ENCODE measurements at places on chromosomes 7 and 10. TPM values are rescaled to one million over a fixed set of nuclear protein-coding genes. Genes with fewer than 3 reads are reported as not detected.
A peak's percentile ranks its signal among the peaks of the same experiment; 100 is the strongest.

Gene SLC29A3
- 2.3 TPM for total RNA-seq

Gene GIMAP8
- under 0.01 TPM for total RNA-seq

Gene EN2
- total RNA-seq = not detected

Gene FGL2
- total RNA-seq = 97.6 TPM

Gene PSAP
- total RNA-seq = 1,180 TPM

Gene FAM237B
- not detected for total RNA-seq

GRCh38 chr10:6273351-6273750 is 70.6 kb downstream of the PFKFB3 start:
- no peak overlapping the region for H3K27ac ChIP-seq
- H3K4me3 ChIP-seq = no peak overlapping the region
- DNase-seq = no peak
- H3K36me3 ChIP-seq = no peaks in the 10 kb centered on the region

DNA sequence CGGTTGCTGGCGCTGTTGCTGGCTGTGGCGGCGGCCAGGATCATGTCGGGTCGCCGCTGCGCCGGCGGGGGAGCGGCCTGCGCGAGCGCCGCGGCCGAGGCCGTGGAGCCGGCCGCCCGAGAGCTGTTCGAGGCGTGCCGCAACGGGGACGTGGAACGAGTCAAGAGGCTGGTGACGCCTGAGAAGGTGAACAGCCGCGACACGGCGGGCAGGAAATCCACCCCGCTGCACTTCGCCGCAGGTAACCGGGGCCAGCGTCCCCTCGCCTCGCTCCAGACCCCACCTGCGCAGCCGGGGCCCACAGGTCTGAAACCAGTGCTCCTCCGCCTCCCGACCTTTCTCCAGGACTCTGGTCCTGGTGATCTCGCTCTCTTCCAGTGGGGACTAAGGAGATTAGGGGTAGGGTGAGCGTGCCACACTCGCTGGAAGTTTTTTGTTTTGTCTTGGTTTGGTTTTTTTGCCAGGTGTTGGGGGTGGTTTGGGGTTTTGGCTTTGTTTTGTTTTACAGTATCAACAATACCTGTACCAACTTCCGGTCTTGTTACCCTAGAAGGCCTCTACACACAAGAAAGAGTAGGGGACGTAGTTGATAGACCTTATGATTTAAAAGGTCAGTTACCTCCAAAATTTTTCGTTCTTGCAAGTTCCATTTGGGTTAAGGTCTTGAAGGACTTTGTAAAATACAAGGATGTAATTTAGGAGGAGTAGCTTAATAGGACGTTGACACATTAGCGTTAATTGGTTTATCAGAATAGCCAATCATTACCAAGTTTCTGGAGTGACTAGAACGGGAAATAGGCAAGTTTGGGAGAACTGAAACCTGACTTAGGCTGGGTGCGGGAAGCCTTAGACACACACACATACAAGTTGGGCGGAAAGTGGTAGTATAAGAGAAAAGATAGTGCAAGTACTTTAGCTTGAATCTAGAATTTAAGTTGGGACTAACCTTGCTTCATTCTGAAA is 704 bp downstream of the TNKS2 start:
- H3K4me1 ChIP-seq = peaks cover 5% of the 10 kb centered on the region
- no peaks in the 10 kb centered on the region for H3K36me3 ChIP-seq
- peak; percentile 58 for DNase-seq
- peak overlapping the region; percentile 99 for H3K4me3 ChIP-seq

DNA sequence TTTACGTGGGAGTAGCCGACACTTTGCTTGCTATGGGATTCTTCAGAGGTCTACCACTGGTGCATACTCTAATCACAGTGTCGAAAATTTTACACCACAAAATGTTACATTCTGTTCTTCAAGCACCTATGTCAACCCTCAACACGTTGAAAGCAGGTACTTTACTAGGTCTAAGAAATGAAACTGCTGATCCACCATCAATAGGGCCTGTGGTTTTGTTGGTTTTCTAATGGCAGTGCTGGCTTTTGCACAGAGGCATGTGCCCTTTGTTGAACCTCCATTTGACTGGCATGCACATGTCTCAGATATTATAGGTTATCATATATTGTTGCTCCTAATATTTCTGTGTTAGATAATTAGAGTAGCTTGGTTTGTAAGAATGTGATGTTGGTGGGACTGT is 123.8 kb downstream of the CFTR start:
- peaks cover 1% of the 10 kb centered on the region for H3K36me3 ChIP-seq
- no peak overlapping the region for H3K27ac ChIP-seq
- H3K4me3 ChIP-seq = no peak overlapping the region
- H3K4me1 ChIP-seq = no peaks in the 10 kb centered on the region
- no peaks in the 10 kb centered on the region for H3K27me3 ChIP-seq
- DNase-seq = no peak

GRCh38 chr10:123560301-123561140 is 105.6 kb upstream of the GPR26 start:
- no peak overlapping the region for H3K4me3 ChIP-seq
- no peaks in the 10 kb centered on the region for H3K36me3 ChIP-seq
- no peak overlapping the region for H3K27ac ChIP-seq
- DNase-seq = no peak
- no peaks in the 10 kb centered on the region for H3K4me1 ChIP-seq

DNA sequence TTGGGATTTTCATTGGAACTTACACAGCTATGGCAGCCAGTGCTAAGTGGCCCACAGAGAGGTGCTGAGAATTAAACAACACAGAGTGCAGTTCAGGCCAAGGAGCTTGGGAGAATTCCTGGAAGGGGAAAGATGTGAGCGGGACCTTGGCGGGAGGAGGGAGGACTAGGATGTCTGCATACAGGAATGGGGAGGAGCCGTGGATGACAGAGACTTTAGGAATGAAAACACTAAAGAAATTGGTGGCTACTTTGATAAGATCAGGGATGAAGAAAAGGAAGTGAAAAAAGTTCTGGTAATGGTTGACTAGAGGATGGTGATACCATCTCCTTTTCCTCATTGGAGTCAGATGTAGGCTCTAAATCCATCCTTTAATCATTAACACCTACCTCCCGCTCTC is 234.2 kb upstream of the FZD8 start:
- H3K4me1 ChIP-seq = peaks cover 2% of the 10 kb centered on the region
- H3K36me3 ChIP-seq = no peaks in the 10 kb centered on the region
- H3K4me3 ChIP-seq = no peak overlapping the region
- no peak overlapping the region for H3K27ac ChIP-seq
- H3K27me3 ChIP-seq = no peaks in the 10 kb centered on the region
- peak; percentile 26 for DNase-seq

All from fibroblast of lung (primary cell).